Hypothalamus (tissue), 51 donors: ENCODE measurements at places on chromosomes 7 and 10.

DNA sequence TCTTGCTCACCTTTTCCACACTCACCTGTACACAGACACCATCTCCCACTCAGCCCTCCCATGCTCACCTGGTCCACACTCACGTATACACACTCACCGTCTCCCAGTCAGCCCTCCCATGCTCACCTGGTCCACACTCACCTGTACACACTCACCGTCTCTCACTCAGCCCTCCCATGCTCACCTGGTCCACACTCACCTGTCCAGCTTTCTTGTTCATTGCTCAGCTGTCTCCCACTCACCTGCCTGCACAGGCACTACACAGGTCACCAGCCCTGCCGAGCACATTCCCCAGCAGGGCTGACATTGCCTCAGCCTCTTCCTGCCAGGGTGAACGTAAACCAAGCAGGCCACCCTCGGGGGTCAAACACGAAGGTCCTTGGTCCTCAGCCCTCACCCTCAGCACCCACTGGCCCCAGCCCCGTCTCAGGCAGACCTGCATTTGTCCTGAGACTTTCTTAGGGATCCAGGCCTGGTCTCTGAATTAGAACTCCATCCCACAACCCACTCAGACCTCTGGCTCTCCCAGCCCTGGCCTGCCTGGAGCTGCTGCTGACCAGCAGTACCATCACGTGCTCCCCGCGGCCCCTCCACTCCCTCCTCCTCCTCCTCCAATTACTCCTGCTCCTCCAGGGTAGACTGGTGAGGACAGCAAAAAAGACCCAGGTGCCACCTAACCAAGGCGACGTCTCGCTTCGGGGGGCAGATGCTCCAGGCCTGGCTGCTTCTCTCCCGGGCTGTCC, 12.8 kb upstream of the DNAAF5 start:
- DNase-seq = no peak

- DNase-seq = no peak
These were observed 15.2 kb downstream of the OAT start for GRCh38 chr10:124403548-124403947.

DNA sequence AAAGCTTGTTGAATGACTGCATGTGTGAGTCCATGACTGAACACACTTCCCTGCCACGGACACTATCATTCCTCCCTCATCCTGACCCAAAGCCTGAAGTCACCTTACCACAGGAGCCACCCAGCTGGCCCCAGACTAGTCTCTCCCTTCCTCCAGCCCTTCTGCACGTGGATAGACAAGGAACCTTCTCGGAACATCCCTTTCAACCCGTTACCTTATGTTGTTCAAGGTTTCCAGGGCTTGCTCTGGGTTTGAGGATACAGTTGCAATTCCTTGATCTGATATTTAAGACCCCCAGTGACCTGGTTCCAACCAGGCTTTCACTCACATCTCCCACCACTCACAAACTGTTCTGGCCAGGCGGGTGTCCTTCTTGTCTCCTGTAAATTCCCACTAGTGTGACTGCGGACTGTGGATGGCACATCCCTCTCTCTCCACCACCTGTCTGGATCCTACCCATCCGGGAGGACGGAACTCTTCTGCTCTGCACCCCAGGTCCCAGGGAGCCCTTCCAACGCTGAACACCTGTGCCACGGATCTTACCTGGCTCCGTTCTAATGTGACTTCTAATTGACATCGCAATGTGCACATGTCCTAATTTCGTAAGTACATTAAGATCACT, 62.5 kb downstream of the HIPK2 start:
- DNase-seq = no peak

GRCh38 chr10:3784510-3785250, at the start of gene KLF6:
Gene KLF6, minus strand, starts transcription at chr10:3785209. Its CDS starts 195 bp downstream, at chr10:3785014.
- peak; percentile 13 for DNase-seq

- no peak for DNase-seq
These were observed 169.3 kb downstream of the CHN2 start for GRCh38 chr7:29363636-29364425.

- DNase-seq = no peak
These were observed 1.2 kb downstream of the MNX1 start for GRCh38 chr7:157009170-157009777.

DNA sequence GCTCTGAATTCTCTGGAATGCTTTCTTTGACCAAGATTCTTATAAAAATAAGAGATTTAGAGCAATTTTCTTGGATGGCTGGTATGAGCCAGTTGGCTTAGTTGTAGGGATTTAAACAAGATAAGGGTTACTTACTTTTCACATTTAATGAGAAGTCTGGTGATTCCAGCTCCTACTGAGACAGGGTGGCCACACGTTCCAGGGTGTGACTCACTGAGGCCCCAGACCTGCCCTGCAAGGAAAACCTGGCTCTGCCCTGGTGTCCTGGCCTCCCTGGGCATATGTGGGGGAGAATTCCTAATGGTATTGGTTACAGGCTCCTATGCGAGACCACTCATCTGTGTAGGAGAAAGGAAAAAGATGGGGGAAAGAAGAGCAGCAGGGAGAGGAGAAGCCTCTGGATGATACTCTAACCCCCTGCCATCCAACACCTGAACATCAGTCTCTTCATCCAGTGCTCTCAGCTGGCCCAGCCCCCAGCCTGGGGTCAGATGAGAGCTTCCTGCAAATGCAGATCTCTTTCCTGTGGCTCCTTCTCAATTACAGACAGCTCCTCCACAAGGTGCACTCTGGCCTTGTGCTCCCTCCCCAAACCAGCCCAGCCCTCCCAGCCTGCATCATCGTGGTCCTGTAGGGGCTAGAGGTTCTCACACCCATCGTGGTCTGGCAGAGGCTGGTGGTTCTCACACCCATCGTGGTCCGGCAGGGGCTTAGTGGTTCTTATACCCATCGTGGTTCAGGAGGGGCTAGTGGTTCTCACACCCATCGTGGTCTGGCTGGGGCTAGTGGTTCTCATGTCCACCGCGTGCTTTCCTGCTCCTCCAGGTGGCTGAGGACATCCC, 139.9 kb downstream of the EGFR start:
- DNase-seq = no peak

DNA sequence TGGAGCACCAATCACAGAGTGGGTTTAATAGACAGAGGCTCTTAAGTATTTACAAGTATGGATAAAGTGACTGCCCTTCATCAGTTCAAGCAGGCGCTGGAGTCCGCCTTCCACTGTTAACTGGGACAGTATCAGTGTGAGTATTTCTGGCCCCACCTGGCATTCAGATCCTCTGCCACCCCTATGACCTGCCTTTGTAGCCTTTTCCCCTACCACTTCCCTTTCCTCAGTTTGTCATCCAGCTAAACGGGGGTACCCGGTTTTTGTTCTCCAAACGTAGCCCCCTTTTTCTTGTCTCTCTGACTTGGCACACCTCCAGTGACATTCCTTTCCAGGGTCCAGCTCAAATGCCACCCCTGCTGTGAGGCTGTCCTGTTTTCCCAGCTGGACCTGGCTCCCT, 134.4 kb downstream of the SNX10 start:
- DNase-seq = no peak

DNA sequence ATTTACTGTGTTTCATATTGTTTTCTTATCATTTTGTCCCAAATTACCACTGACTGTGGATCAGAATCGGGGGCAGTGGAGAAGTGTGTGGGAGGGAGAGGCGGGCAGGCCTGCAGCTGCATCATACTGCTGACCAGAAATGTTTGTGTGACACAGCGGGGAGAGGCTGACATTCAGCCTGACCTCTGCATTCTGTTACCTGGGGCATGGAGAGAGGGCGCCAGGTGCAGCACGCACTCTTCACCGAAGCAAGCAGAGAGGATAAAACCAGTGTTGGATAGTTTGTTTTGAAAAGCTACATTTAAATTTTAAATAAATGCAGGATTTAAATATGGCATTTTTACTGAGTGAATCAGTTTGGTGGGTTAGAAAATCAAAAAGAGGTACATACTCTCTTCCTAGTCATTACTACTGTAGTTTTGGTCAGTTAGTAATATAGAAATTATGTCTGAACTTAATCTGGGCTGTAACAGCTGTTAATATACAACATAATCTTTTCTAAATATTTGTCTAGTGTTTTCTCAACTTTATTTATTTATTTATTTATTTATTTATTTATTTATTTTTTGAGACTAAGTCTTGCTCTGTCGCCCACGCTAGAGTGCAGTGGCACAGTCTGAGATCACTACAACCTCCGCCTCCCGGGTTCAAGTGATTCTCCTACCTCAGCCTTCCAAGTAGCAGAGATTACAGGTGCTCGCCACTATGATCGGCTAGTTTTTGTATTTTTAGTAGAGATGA, 8.8 kb upstream of the STMP1 start:
- no peak for DNase-seq

GRCh38 chr7:30658479-30659074, 23.7 kb downstream of the CRHR2 start:
- no peak for DNase-seq

GRCh38 chr7:133265821-133266220, 12.9 kb downstream of the EXOC4 start:
- DNase-seq = no peak

GRCh38 chr7:158239290-158239981, 348.2 kb downstream of the PTPRN2 start:
- no peak for DNase-seq

GRCh38 chr7:141748396-141748795, 10.2 kb downstream of the SSBP1 start:
- DNase-seq = no peak

- no peak for DNase-seq
These were observed 14.9 kb upstream of the PON3 start for GRCh38 chr7:95411036-95411435.

GRCh38 chr10:128693493-128694131, 567.4 kb upstream of the MKI67 start:
- DNase-seq = no peak

GRCh38 chr7:135965602-135966001, 11.6 kb downstream of the MTPN start:
- no peak for DNase-seq

- no peak for DNase-seq
These were observed 69.8 kb downstream of the ORC5 start for GRCh38 chr7:104137971-104138370.

GRCh38 chr7:105480931-105481330, 41.1 kb downstream of the PUS7 start:
- DNase-seq = no peak
